ENCODE measurements at places on chromosomes 16 and 17. TPM values are rescaled to one million over a fixed set of nuclear protein-coding genes. Genes with fewer than 3 reads are reported as not detected.
A peak's percentile ranks its signal among the peaks of the same experiment; 100 is the strongest.

Gene TAT
- not detected for total RNA-seq

Gene MFAP4
- total RNA-seq = 4.3 TPM

Gene CASKIN2
- 7.8 TPM for total RNA-seq

Gene PPP1R1B
- total RNA-seq = not detected

GRCh38 chr17:48494335-48494734 lies 36.5 kb downstream of the HOXB1 start:
- peak; percentile 61 for DNase-seq

GRCh38 chr16:23856251-23856709 lies 20.5 kb downstream of the PRKCB start:
- DNase-seq = no peak

DNA sequence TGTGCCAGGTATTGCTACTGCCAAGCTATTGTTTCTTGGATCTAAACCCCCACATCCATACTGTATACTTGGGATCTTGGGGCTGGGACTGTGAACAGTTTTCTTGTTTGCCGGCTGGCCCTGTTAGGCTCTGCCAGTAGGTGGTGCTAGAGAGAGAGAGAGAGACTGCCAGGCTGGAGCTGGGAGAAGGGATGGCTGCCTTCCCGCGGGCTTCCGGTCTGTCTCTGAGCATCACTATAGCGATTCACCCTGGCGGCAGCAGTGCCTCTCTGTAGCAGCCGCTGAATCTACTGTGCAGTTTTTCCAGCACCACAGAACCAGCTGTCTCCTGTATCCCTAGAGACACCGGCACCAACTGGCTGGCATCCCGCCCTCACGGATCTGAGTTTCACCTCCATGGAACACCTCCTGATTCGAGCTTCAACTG lies 201.2 kb downstream of the UTP18 start:
- DNase-seq = peak; percentile 89

DNA sequence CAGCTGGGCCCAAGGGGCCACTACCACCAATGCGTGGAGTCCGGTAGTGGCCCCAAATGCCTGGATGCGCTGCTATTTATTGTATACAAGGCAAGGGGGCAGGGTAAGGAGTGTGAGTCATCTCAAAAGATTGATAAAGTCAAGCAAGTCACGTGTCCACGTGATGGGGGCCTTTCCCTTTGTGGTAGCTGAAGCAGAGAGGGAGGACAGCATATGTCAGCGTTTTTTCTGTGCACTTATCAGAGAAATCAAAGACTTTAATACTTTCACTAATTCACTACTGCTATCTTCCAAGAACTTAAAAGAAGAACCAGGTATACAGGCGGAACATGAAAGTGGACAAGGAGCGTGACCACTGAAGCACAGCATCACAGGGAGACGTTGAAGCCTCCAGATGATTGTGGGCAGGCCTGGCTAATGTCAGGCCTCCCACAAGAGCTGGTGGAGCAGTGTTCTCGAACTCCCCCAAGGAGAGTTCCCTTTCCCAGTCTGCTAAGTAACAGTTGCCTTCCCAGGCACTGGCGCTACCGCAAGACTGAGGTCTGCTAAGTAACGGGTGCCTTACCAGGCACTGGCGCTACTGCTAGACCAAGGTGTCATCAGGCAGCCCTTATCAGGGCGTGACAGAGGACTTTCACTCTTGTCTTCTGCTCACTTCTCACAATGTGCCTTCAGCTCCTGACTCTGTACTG lies 10.8 kb upstream of the ASB16 start:
- no peak for DNase-seq
